ENCODE measurements at places on chromosomes 2 and 18.

DNA sequence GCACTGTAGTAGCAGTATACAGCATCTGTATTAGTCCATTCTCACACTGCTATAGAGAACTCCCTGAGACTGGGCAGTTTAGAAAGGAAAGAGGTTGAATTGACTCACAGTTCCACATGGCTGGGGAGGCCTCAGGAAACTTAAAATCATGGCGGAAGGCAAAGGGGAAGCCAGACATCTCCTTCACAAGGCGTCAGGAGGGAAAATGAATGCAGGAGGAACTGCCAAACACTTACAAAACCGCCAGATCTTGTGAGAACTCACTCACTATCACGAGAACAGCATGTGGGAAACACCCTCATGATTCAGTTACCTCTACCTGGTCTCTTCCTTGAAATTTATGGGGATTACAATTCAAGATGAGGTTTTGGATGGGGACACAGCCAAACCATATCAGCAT, 25.4 kb downstream of the MAP4K4 start:
- no peak for DNase-seq

DNA sequence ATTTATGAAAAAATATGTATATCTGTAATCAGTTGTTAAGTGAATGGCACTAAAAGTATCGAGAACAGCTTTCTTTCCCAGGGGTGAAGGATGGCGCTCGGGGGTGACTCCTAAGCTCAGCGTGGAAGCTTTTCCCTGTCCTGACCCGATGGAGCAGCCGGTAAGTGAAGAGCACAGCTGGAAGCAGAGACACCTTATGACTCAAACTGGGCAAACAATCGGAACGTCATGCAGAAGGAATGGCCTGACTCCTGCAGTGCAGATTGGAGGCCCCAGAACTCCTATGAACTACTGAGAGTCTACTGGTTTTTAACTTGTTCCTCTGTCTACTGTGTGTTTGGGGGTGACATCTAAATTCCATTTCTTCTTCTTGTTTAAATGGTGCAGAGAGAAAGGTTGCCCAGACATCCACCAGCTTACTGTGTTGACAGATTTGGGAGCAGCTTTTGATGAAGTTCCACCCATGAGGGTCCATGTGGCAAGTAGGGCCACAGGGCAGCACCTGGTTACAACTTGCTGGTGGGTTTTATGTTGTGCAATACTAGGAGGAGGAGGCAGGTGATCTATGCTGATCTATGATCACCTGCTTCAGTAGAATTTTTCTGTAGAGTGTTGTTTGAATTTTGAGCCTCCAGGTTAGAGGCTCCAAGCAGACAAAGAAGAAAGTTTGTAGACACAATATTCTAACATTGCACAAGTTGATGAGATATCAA, 52.8 kb upstream of the TMEM182 start:
- DNase-seq = no peak

- DNase-seq = no peak
Measured at GRCh38 chr2:47720036-47720435, 62.9 kb upstream of the MSH6 start.

- no peak for DNase-seq
Measured at GRCh38 chr2:138536740-138537139, 35.2 kb downstream of the SPOPL start.

- DNase-seq = no peak
Measured at GRCh38 chr2:48515513-48515985, 14.4 kb upstream of the STON1 start.

- no peak for DNase-seq
Measured at GRCh38 chr2:188931361-188931760, 42.8 kb upstream of the COL3A1 start.

GRCh38 chr2:204278454-204278853, 266.8 kb upstream of the PARD3B start:
- no peak for DNase-seq

GRCh38 chr2:217923007-217923686, 79.6 kb downstream of the TNS1 start:
- no peak for DNase-seq

DNA sequence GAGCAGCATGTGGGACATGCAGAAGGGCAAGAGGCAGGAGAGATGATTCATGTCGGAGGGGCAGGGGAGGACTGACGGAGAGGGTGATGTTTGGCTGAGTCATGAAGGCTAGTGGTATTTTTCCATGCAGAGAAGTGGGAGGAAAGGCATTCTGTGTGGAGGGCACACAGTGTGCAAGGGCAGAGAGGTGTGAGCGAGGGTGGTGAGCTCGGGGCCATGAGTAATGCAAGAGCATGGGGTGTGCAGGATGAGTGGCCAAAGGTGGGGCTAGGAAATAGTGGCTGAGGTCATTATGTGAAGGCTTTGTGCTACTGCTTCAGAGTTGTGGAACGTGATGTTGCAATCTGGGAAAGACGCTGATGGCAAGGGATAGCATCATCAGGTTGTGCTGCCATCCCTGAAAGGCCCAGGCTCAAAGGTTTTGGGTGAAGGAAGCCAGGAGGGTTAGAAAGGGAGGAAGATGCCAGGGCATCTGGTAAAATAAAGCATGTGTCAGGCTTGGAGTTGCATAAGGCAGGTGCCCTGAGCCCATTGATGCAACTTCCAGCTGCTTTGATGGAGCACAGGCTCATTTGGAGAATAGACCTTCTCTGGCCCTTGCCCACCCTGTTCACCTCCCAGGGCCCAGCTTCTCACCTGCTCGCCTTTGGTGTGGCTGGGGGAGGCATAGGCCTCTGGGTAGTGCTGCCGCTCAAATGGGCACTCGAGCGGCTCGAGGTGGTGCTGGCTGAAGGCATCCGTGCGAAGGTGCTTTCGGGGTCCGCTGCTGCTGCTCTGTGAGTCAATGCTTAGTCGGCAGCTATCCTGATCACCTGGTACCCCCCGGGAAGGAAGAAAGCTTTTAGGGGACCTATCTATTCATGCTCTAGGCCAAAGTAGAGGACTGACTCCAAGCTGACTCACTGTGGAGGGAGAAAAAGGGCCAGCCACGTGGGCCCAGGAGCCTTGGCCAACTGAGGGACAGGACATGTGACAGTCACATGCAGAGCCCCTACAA, 37.5 kb downstream of the PAX8 start:
- DNase-seq = peak; percentile 54

DNA sequence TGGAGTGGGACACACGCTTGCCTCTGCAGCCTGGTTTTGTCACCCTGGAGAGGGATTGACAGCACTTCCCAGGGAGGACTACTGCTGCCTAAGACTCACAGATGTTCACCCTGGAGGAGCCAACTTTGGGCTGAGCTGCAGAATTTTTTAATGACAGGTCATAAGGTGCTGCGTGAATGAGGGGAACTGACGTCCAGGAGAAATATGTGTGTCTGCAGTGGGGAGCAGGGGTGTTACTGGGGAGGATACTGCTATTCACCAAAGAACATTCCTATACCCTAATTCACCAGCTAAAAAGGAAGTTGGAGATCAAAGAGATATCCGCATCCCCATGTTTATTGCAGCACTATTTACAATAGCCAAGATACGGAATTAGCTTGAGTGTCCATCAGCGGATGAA, 144.4 kb downstream of the MGAT5 start:
- DNase-seq = no peak

DNA sequence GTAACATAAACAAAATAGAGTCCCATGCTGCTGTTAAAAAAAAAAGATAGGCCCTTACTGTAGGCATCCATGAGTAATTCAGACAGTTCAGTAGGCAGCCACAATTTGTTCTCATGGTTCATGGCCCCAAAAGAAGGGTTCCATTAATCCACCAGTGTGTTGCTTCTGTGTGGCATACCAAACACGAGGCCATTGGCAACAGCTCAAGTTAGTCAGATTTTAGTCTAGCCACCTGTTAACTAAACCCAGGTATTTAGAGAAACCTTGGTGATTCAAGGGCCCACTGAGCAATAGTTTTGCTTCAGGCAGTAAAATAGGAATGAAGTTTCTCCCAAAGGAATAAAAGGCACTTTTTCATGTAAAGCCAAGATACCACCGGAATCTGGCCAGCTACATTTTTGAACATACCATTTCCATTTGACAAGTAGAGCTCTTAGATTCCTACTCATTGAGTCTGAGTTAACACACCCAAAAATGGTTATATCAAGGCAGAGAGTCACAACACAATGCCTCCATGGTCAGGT, 80.1 kb upstream of the SRD5A2 start:
- DNase-seq = no peak

DNA sequence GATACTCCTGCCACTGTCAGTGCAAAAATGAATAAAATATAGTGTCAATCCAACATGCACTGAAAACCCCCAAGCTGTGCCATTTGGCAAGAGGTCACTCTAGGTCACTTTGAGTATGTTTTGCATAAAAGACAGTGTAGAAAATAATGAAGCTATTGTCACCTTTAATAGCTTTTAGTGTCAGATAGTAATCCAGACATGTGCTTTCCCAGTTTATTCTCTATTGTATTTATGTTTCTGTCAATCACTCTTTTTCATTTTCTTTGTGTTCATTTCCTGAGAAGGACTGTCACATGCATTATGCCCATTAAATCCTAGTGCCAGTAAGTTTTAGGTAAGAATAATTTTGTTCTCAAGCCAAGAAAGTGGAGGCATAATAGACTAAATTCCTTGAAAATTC, 1073.9 kb upstream of the CDH2 start:
- DNase-seq = no peak

DNA sequence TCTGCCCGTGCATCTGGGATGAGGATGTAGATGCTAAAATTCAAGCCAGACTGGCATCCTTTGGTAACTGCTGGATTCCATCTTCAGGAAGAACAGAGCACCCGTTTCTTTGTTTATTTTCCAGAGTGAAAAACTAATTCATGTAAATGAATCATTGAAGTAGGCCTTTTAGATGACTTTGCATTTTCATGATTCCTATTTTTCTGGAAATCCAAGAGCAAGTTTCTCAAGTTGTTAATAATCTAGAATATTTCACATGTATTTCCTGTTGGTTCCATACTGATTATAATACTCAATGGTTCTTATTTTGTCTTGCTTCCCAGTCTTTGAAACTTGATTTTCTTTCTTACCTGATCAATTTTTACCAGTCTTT, 328.4 kb downstream of the LPIN1 start:
- DNase-seq = no peak

DNA sequence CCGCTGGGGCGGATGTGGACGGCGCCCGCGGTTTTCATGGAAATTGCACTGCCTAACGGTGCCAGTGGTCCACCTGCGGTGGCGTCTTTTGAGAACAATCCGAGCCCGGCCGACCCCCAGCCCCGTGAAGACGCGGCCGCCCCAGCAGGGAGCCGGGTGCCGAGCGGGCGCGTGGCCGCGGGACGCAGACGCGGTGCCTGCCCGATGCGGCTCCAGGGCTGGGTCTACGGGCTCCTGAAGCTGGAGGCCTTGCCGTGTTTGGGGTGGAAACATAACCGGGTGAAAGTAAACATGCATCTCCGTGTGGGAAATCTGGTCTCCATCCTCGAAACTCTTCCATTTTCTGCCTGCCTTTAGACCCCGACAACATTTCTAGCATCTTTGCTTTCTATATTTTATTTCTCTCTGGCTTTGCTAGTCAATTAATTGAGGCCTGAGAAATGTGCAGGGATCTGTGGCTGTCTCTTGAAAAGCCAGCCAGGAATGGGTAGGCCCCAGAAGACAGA, 572 bp downstream of the INPP4A start:
- no peak for DNase-seq

DNA sequence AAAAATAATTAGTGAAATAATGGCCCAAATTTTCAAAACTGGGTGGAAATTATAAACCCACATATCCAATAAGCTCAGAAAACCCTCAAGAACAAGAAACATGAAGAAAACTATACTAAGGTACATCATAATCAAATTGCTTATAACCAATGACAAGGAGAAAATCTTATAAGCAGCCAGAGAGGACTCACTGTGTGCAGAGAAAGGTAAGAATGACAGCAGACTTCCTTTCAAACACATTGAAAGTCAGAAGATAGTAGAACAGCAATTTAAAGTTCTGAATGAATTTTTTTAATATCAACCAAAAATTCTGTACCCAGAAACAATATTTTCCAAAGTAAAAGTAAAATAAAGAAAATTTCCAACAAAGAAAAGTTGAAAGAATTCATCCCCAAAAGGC, 197.7 kb upstream of the RAB12 start:
- no peak for DNase-seq

GRCh38 chr2:74441690-74442482, at the start of gene RTKN:
Gene RTKN, minus strand, starts transcription at chr2:74441937. Its CDS starts 121 bp downstream, at chr2:74441816.
- DNase-seq = no peak

DNA sequence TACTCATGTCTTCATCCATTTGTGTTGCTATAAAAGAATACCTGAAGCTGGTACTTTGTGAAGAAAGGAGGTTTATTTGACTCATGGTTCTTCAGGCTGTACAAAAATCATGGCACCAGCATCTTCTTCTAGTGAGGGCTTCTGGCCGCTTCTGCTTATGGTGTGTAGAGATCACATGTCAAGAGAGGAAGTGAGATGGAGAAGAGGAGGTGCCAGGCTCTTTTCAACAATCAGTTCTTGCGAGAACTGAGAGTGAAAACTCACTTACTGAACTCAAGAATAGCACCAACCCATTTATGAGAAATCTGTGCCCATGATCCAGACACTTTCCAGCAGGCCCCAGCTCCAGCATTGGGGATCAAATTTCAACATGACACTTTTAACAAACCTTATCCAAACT, 30.0 kb upstream of the BARD1 start:
- no peak for DNase-seq

- DNase-seq = no peak
Measured at GRCh38 chr2:181163691-181164090, 183.3 kb downstream of the UBE2E3 start.

DNA sequence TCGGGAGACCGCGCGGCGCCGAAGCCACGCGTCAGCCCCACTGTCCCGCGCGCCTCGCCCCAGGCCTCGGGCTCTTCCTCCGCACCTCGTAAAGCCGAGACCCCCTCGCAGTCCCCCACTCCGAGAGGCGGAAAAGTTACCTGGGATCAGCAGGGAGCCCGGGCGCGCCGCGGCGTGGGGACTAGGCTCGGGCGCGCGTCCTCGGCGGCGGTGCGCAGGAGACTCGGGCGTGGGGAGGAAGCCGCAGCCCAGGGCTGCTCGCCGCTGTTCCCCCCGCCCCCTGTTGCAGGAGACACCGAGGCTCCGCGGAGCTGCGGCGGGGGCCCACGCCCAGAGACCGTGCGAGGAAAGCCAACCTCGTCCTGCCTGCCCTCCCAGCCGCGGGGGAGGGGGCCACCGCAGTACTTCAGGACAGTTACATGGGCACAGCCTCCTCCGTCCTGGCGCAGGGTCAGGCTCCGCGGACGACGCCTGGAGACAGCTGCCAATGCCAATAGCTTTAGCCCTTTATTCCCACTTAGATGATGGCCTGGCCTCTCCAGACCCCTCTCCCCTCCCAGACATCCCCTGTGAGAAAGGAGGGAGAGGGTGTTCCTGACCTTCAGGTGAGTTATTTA, at the start of gene EPB41L3:
Gene EPB41L3 (minus strand): TSS at position 225 of the 617 bp plus-strand sequence. CDS start 54,814 bp downstream, outside the sequence.
- peak; percentile 47 for DNase-seq

- DNase-seq = no peak
Measured at GRCh38 chr2:48483506-48483905, 46.4 kb upstream of the STON1 start.

GRCh38 chr2:106284691-106285202, 90.6 kb upstream of the UXS1 start:
- no peak for DNase-seq

DNA sequence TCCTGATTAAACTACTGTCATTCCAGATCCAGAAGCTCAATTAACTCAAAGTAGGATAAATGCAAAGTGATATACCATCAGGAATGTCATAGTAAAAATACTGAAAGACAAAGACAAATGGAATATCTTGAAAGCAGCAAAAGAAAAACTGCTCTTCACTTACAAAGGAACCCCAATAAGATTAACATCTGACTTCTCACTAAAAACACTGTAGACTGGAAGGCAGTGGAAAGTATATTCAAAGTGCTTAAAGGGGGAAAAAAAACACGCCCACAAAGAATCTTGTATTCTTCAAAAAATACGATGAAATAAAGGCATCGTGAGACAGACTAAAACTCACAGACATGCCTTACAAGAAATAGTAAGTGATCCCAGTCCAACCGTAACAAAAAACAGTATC, 195.7 kb downstream of the DOK6 start:
- no peak for DNase-seq
